Testis (tissue), 5 donors: ENCODE measurements at places on chromosomes 3 and 15. TPM values are rescaled to one million over a fixed set of nuclear protein-coding genes. Genes with fewer than 3 reads are reported as not detected.
A peak's percentile ranks its signal among the peaks of the same experiment; 100 is the strongest.

GRCh38 chr3:88986834-88987233 lies 120.6 kb upstream of the EPHA3 start:
- no peak for DNase-seq

DNA sequence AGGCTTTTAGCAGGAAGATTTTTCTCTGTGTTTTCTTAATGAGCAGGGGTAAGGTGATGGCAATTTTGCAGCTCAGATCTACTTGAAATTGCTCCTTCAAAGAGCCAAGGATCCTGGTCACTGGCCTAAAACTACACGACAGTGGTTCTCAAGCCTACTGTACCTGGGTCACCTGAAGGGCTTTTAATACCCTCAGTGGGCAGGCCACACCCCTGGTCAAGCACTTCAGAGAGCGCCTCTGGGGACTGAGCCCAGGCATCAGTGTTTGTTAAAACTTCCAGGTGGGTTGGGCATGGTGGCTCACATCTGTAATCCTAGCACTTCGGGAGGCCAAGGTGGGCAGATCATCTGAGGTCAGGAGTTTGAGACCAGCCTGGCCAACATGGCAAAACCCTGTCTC lies 158.4 kb downstream of the FAM43A start:
- no peak for DNase-seq

DNA sequence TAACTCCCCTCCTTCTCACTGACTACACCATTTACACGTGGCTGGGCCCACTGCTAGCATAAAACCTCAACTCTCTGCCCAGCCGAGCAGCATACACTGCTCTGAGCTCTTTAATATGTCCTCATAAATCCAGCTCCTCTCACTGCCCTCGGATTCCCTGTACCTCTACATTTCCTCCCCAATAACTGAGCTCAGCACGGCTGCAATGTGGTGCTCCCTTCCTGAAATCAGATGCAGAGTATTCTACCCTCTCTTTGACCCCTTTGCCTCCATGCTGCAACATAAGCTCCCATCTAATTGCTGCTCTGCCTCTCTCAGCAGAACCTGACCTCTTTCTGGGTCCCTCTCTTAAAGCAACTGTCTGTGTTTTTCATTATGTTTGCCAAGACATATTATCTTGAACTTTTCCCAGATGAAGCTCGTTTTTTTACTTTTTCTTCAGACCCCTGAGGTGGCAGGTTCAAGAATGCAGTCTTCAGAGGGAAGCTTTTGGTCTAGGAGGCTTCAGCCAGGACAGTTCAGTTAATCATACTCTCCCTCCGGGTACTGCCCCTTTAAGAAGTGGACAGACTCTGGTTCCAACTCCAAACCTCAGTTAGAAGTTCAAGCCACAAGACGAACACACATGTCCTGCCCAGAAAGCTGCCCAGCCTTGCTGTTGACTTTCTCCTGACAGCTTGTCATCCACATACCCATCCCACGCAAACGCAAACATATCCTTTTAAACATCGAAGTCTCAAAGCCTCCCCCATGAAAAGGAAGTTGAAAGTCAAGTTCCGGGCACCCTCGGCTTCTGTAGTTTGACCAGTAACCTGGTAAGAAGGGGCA lies 81.1 kb upstream of the NEO1 start:
- DNase-seq, result peak; percentile 18

DNA sequence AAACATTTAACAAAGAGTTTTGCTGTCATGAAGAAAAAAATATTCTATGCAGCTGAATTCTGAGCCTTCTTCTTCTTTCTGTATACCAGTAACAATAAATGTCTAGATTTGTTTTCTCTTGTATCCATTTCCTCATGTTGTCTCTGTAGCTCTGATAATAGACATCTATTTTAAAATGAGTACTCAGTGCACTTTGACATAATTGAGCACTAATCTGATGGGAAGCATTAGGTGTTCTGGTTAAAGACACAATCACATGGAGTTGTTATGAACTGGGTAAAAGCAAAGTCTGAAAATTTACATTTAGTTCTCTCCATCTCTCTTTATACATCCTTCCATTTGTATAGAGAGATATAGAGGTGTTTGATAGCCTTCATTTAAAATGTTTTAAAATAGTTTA lies 230.0 kb downstream of the BCHE start:
- no peak for DNase-seq

GRCh38 chr3:156776031-156776430 lies 50.1 kb upstream of the LEKR1 start:
- no peak for DNase-seq

DNA sequence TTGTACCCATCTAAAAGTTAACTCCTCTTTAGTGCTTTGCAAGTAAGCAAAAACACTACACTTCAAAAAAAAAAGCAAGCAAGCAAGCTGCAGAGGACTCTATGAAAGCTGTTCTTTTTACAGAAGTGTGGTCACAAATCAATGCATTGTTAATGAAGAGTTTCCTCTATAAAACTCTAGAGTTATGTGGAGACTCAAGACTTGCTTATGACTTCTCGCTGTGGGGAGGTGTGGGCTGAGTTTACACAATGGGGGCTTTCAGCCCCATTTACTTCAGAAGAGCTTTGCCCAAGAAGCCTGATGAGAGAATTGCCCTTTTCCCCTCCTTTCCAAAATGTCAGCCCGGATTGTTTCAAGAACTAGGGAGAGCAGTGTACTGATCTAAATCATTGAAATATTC lies 144.4 kb downstream of the IGSF11 start:
- no peak for DNase-seq

Gene PIGZ
- polyA plus RNA-seq, result 3.0 TPM

DNA sequence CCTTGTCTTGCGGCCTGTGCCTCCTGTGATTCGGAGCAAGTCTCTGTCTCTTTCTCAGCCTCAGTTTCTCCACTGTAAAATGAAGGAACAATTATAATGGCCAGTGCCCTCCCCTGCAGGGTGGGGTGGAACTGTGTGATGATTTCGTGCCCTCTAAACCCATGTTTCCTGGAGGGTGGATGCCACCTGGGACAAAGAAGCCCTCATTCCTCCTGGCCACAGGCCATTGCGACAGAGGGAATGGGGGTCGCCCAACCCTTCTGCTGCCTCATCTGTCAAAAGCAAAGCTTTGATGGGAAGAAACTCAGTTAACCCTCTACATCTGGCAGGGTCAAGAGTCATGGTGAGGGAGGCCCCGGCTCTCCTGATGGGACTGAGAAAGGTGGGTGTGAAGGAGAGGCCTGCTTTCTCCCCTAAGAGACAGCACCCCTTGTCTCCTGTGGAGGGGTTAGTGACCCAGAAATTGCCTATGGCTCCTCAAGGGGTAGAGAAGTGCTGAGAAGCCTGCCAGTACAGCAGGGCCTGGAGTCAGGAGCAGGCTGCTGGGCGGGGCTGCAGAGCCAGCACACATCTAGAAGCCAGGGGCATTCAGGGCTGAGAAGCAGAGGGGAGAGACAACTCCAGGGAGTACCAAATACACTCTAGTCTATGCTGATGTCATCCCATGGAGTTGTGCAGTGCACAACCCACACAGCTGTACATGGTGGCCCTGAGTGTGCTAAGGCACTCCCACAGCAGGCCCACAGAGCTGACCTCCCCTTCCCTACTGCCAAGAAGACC lies 61.0 kb downstream of the PLXNA1 start:
- DNase-seq, result no peak

DNA sequence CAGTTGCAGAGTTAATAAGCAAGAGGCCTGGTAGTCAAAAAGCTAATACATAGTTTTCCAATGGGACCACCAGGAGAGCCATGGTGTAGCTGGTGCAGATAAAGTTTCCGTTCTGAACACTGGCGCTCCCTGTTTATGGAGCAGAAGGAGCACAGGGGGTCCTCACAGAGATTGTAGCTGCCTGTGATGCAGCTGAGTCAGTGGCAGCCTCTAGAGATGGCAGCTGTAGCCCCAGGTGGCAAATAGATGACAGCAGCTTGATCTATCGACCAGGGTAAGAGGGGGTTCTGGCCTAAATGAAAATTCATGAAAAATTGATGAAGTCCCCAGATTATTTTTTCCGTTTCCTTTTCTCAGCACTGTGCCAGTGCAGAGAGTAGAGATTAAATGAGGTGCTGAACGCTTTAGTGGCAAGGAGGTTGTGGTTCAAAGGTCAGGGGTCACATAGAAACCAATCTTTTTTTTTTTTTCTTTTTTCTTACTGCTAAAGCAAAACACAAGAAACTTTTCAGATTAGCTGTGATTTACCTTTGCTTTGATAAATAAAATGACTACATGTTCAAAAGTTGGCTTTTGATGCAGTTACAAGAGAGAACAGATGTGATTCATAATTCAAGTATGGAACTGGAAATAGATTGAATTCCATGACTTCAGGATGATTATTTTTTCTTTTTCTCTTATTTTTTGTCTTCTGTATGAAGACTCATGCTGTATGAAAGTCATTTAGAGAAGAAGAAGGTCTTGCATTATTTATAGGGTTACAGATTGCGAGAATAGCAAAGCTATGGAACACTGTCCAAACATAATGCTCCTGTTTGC lies 63.3 kb downstream of the ROBO2 start:
- DNase-seq, result no peak

GRCh38 chr3:103127737-103128136 lies 692.9 kb downstream of the ZPLD1 start:
- no peak for DNase-seq

Gene LDHAL6B
- polyA plus RNA-seq, result 119 TPM

GRCh38 chr3:3665961-3666640 lies 133.1 kb upstream of the LRRN1 start:
- no peak for DNase-seq

DNA sequence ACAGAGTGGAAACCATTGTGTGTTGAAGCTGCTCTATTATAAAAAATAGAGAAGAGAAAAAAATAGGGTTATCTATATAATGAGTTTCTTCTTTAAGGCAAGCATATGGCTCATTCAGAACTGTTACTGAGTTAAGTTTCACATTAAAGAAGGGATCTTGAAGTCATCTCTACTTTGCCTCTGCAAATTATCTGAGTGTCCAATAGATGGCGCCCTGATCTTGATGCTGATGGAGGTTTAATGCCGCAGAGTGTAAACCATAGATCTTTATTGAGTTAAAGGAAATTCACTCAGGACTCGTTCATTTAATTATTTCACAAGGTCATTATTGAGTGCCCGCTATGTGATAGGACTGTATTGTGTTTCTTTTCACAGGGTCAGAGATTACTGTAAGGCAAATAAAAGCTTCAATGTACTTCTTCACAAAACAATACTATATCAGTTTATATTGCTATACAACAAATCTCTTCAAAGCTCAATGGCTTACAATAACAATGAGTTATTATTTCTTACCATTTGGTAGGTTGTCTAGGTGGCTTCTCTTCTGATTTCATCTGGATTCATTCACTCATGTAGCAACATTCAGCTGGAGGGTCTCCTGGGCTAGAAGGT lies 171.4 kb downstream of the NSUN3 start:
- DNase-seq, result peak; percentile 62

GRCh38 chr3:14938954-14939353 lies 8.4 kb upstream of the NR2C2 start:
- no peak for DNase-seq

Gene PPP1R14D
- polyA plus RNA-seq, result not detected
